ENCODE measurements at places on chromosomes 2 and 18. TPM values are rescaled to one million over a fixed set of nuclear protein-coding genes. Genes with fewer than 3 reads are reported as not detected.

Gene SPP2
- polyA plus RNA-seq: 0.06 TPM

Gene FTCDNL1
- 3.3 TPM for polyA plus RNA-seq

Gene CCDC102B
- 8.2 TPM for polyA plus RNA-seq

Gene HOXD9
- 0.88 TPM for polyA plus RNA-seq

DNA sequence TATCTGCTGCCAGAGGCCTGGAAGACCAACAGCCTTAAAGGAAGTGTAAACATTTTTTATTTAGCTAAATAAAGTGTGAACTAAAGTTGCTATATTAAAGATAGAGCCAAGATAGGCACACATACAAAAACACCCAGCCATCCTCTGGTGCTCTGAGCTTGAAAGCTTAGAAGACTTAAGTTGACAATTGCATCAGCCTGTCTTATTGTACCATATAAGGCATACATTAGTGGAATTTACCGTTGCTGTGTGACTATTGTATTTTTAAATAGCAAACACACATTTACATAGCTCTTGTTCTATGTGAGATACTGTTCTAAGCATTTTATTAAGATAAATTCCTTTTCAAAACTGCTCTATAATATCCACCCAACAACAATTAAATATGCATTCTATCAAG, 736.6 kb upstream of the ZEB2 start:
- DNase-seq: no peak
- H3K27me3 ChIP-seq: no peaks in the 10 kb centered on the region
- H3K36me3 ChIP-seq: no peaks in the 10 kb centered on the region
- no peaks in the 10 kb centered on the region for H3K4me1 ChIP-seq
- no peak overlapping the region for H3K27ac ChIP-seq
- no peak overlapping the region for H3K4me3 ChIP-seq

DNA sequence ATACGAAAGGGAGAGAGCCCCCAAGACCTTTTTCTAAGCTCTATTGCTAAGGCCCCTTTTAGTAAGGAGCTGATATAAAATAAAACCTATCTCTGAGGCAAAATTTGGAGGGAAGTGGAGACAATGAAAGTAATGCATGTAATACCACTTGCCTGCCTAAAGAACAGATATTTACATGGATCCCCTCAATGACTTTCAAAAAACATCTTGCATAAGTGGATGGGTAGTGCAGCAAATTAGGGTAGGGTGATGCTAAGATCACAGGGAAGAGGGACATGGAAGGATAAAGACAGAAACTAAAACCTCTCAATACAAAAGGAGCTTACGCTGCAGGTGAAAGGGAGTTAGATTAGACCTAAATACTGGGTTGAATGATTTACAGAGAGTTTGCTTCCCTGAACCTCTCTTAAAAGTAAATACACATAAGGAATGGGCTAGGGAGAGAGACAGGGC, 1.1 kb downstream of the ZNF513 start:
- H3K36me3 ChIP-seq: peaks cover 74% of the 10 kb centered on the region
- H3K27me3 ChIP-seq: no peaks in the 10 kb centered on the region
- peak overlapping the region; percentile 97 for H3K27ac ChIP-seq
- H3K4me1 ChIP-seq: peaks cover 17% of the 10 kb centered on the region

Data from large intestine (tissue), 12 donors.